ENCODE measurements at places on chromosomes 13 and 19.

- DNase-seq = no peak
Observed at GRCh38 chr13:32883474-32883873, 132.7 kb upstream of the KL start.

DNA sequence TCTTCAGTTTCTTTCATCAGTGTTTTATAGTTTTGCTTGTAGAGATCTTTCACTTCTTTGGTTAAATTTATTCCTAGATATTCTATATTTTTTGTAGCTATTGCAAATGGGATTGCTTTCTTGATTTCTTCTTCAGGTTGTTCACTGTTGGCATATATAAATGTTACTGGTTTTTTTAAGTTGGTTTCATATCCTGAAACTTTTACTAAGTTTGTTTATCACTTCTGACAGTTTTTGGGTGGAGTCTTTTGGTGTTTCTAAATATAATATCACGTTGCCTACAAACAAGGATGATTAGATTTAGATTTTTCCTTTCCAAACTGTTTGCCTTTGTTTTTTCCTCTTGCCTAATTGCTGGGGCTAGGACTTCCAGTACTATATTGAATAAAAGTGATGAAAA is 109.7 kb downstream of the PAN3 start:
- DNase-seq = no peak

DNA sequence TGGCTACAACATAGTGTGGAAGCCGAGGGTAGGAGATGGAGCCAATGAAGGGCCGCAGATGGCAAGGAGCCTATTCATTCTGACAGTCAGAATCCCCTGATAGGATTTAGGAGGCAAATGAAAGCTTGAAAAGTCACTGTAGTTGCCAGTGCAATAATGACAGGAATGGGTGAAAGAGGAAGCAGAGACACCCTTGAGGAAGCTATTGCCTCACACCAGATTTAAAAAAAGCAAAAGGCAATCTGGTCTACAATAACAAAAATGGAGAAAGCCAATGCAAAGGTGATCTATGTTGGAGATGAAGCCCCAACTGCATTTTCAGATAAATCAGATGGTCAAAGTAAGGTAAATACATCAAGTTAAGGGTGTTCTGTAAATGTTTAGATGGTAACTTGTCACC is 158.5 kb downstream of the TUBA3C start:
- no peak for DNase-seq

- no peak for DNase-seq
Observed at GRCh38 chr13:36143738-36144137, 12.6 kb upstream of the DCLK1 start.

DNA sequence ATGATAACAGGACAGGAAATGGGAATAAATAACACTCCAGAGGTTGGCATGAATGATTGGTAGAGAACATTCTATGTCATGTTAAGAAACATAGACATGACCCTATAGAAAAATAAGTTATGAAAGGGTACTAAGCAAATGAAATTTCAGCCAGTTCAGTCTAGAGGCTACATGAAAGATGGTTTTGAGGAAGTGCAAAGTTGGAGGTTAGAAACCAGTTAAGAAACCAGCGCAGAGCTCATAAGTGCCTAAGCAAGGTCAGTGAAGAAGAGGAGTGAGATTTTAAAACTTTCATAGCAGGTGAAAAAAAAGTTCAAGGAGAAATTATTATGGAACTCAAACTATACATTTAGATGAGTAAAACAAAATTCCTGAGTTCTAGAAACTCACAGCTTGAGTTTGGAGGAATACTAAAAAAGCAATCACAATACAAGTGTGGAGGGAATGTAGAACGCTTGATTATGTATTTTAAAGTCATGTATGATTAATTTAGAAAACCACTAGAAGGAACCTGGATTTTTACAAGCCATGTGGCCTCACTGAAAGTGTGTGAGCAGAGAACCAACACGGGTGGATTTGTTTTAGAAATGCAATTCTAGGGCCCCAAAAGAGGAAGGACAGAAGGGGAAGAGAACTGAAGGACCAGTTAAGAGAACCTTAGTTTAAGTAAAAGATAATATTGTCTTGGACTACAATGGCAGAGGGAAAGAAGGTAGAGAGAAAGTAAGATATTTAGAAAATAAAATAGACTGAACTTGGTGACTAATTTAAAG is 162.4 kb downstream of the PCDH20 start:
- DNase-seq = no peak

- no peak for DNase-seq
Observed at GRCh38 chr13:111874981-111875380, 192.0 kb upstream of the SOX1 start.

All from ELR (cell line).